ENCODE measurements at places on chromosomes 2 and 18.

DNA sequence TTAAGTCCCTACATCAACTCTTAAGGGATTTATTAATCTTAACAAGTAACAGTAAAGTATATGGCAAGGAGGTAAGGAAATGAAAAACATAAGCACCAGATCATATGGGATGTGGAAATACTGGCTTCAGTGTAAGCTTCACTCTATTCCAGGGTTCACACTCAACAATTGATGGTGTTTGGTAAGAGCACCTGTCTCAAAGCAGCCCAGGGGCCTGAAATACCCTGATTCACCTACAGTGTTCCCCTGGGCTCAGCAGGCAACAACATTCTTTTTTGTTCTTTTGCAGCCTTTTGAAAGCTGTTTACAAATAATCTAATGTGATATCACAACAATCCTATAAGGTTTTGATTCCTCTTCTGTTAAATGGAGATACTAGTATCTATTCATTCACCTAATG is 1.2 kb upstream of the MLPH start:
- DNase-seq = no peak

- DNase-seq = no peak
Measured at GRCh38 chr18:9147440-9148202, 11.0 kb downstream of the ANKRD12 start.

DNA sequence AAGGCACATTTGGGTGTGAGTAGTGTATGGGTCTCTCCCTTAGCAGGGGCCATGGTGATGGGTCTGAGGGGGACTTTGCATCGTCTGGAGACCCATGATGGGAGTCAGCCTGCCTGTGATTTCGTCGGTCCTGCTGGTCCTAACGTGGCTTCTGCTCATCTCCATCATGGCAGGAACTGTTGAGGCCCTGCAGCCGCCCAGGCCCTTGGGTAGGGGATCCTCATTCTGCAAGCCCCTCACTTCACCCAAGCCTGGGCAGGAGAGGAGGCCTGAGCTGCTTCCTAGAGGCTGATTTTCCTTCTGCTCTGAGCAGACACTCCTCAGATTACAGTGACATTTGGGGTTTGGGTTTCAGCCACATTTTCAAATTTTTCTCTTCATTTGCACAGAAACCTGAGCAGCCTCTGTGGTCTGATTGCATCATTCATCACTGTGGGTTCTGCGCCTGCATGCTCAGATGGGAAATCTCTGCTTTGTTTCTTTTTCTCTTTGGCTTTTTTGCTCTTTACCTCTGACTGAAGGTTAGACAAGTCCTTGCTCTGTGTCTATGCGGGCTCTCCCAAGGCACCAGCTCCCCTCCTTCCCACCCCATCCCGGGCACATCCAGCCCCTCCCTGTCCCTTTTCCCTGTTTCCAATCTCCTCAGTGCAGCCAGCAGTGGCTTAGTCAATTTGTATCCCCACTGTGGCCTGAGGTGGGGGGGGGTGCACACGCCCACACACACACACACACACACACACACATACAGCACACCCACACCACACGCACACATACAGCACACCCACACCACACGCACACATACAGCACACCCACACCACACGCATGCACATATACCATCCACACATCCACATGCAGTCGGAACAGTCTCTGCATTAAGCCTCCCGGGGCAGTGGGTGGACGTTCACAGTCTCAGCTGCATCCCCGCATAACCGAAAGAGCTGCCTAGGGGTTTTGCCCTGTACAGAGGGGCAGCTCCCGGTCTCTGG is 305.4 kb upstream of the HS6ST1 start:
- DNase-seq = no peak

GRCh38 chr2:9250091-9250490 is 43.5 kb downstream of the ASAP2 start:
- no peak for DNase-seq

GRCh38 chr2:52084759-52085158 is 1052.8 kb upstream of the NRXN1 start:
- DNase-seq = no peak

DNA sequence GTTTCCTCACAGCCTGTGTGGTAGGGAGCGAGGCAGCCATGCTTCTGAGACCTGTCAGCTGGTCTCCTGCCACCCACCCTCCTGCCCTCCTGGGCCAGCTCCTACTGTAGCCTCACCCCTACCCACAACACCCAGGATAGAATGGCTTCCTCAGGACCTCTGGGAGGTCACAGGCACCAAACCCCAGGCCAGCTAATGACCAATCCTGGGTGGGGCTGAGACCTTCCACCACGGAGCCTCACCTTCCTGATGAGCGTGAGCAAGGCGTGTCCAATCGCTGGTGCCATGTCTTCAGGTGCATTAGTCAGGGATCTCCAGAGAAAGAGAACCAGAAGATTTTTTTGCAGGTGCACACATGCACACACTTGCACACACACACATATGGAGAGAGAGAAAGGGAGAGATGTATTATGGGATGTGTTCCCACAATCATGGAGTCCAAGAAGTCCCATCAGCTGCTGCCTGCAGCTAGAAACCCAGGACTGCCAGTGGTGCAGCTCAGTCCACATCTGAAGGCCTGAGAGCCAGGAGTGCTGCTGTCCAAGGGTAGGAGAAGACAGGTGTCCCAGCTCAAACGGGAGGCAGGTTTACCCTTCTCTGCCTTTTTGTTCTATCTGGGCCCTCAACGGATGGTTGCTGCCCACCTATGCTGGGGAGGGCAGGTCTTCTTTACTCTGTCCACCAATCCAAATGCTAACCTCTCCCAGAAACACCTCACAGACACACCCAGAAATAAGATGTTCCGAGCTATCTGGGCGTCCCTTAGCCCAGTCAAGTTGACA is 70.4 kb upstream of the HDAC4 start:
- DNase-seq = no peak

- no peak for DNase-seq
Measured at GRCh38 chr2:26314243-26314642, 31.7 kb upstream of the SELENOI start.

GRCh38 chr2:178913049-178913441 is 105.8 kb upstream of the TTN start:
- no peak for DNase-seq

DNA sequence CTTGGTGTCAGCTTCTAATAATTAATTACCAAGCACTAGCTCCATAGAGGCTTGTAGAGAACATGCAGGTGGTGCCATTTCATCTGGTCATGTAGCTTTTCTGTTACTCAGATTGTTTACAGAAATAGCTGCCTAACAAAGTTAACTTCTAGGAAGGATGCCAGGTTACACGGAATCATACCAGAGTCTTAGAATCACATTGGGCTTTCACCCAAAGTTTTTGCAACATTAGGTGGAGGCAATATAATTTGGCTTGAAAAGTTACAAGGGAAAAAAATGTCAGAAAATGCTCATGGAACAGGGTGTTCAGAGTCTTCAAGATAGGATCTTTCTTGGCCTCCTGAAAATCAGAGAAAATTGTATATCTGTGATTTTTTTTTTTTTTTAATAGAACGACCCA is 135.6 kb downstream of the ARHGAP15 start:
- DNase-seq = no peak

- no peak for DNase-seq
Measured at GRCh38 chr2:26861610-26862224, 13.8 kb downstream of the DPYSL5 start.

GRCh38 chr2:201363857-201364560 is 6.9 kb upstream of the FLACC1 start:
- no peak for DNase-seq

- no peak for DNase-seq
Measured at GRCh38 chr2:43345872-43346271, 119.5 kb upstream of the ZFP36L2 start.

DNA sequence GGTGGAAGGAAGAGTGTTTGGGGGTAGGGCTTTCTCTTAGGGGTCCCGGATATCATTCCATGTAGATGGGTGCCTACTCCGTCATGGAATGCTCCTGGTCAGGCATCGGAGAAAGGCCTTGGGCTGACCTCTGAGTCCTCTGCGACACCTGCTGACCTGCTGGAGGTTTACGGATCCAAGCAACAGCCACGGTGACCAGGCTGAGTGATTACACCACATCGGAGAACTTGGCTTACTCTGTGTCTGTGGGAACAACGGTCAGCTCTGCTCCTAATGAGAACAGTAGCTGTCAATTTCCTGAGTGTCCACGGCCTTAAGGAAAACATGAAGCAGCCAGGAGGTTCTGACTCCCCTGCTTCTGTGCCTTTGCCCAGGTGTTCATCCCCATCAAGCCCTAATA is 73.2 kb downstream of the TNP1 start:
- no peak for DNase-seq

DNA sequence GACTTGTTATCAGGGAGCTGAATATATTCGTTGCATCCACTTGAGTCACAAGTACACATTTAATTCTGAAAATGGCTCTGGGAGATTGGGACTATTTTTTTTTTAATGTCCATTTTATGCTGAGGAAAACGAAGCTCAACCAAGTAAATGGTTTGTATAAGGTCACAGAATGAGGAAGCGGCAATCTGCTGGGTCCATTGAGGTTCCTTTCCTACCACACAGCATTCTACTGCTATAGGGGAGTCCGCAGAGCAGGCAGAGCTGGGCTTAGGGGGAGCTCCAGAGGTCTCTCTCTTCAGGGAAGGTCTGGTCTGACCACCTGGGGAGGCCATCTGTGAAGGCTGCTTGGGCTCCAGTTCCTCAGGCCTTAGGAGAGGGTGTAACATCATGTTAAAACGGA is 77.9 kb downstream of the MCFD2 start:
- no peak for DNase-seq

DNA sequence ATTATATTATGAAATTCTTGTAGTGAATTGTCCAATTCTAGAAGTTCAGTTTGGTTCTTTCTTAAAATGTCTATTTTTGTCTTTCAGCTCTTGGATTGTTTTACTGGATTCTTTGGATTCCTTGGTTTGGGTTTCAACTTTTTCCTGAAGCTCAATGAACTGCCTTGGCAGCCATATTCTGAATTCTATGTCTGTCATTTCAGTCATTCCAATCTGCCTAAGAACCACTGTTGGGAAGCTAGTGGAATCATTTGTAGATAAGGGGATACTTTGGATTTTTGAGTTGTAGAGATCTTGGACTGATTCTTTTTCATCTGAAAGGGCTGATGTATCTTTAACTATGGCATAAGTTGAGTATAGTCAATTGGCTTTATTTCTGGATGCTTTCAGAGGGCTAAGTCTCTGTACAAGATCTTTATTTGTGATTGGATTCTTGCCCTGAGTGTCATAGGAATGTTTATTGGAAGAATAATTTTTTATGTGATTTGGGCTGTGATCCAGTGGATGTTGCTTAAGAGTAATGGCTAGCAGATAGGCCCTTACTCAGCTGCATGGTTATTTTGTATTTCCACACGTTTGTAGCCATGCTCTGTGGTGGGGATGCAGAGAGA is 42.3 kb downstream of the SERPINB7 start:
- DNase-seq = no peak

GRCh38 chr18:44765456-44765855 is 84.8 kb downstream of the SETBP1 start:
- no peak for DNase-seq

- no peak for DNase-seq
Measured at GRCh38 chr2:109425411-109425810, 188.4 kb downstream of the SEPTIN10 start.

DNA sequence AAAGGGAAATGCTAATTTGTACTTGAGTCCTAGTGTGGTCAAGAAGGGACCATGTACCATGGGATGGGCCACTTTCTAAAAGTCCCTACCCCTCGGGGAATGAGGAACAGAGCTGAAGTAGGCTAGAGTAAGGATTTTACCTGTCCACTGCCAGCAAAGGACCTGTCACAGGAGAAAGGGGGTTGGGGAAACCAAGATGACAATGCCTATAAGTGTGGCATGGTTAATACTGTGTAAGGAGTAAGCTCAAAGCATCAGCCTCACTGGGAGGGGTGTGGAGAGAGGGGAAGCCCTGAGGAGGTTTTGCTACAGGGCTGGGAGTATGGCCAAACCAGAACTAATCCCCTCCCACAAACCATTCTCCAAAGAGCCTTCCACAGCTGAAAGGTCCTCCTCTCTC is 15.8 kb downstream of the GKN2 start:
- DNase-seq = no peak

DNA sequence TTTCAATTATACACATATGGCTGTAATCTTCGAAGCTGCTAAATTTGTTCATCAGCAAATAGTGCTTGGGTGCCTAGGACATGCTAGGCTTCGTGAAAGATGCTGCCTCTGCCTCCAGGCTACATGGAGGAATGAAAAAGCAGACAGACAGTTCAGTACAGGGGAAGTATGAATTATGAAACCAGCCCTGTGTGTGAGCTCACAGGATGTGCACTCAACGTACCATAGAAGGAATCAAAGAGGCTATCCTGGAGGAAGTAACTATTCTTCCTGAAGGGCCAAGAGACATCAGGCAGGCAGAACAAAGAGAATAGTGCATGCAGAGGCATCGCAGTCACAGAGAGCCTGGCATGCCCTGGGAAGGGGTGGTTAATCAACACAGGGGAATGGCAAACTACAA is 61.4 kb downstream of the DYM start:
- DNase-seq = no peak

- DNase-seq = no peak
Measured at GRCh38 chr2:6872394-6872793, 5.2 kb upstream of the RSAD2 start.

GRCh38 chr2:135903650-135904049 is 27.4 kb upstream of the MCM6 start:
- DNase-seq = no peak

Measured in ureter (tissue), 1 donor.